ENCODE measurements at places on chromosomes 4 and X.

DNA sequence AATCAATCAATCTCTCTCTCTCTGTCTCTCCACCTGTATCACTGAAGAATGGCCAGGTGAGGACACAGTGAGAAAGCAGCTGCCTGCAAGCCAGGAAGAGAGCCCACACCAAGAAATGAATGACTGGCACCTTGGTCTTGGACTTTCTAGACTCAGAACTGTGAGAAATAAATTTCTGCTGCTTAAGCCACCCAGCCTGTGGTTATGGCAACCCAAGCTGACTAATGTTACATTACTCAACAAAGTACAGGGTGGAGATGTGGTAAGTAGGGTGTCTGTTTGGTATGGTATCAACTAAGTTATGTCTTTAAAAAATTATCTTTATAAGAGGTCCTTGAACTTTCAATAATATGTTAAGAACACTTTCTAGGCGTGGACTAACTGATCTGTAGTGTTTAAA lies 159.3 kb downstream of the EPHA5 start:
- DNase-seq, result no peak

GRCh38 chrX:23387550-23388184 lies 53.0 kb downstream of the PTCHD1 start:
- no peak for DNase-seq

- no peak for DNase-seq
Measured at GRCh38 chrX:98931216-98931615, 1478.9 kb downstream of the PCDH19 start.

GRCh38 chr4:142443469-142443868 lies 402.6 kb downstream of the INPP4B start:
- no peak for DNase-seq

DNA sequence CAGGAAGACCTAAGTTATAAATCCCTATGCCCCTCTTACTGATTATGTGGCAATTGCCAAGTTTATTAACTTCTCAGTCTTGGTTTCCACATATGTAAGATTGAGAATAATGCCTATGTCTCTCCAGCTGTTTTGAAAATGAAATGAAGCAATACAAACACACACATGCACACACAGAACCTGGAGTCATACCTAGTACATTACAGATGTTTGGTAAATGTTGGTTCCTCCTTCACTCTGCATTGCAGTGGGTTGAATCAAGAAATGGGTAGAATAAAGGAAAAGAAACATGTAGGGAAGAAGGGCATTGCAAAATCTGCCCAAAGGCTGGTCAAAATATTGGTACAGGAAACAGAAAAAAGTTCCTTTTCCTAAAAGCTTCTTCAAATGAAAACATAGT lies 309.9 kb upstream of the EMCN start:
- DNase-seq, result no peak

- no peak for DNase-seq
Measured at GRCh38 chrX:2784026-2784425, 32.2 kb downstream of the XG start.

GRCh38 chr4:158722291-158722916 lies 792 bp downstream of the PPID start:
- DNase-seq, result no peak

DNA sequence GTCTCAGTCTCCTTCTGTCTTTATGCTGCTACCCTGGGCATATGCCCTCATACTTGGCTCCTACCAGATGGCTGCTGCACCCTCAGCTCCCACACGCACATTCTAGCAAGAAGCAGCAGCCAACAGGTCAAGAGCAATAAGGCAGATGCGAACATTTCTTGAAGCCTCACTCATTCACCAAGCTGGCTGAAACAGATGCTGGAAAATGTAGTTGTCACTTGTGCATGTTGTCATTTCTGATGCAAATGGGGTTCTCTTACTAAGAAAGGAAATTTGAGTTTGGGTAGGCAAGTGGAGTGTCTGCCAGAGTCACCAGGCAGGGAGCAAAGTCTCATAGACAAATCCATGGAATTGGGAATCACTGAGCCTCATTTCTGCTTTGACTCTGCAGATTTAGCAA lies 57.4 kb upstream of the SORBS2 start:
- DNase-seq, result no peak

GRCh38 chr4:2786152-2786671 lies 6.7 kb upstream of the SH3BP2 start:
- DNase-seq, result peak; percentile 51

GRCh38 chr4:113790478-113790877 lies 28.9 kb upstream of the CAMK2D start:
- no peak for DNase-seq

DNA sequence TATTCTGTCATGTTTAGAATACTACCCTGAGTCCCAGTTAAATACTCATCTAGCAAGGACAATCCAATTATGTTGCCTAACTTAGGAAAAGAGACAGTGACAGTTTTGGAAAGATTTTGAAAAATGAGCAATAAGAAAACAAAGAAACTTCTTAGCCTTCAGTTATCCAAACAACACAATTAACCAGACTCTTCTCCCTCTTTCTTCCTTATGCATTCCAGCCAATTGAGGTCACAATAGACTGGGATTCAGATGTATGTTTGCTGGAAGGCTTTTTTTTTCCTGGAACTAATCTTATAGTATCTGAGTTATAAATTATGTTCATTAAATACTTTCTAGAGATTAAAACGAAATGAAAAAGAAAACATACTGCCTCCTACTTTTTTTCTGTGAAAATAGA lies 109.6 kb downstream of the GUCY2F start:
- DNase-seq, result no peak

- DNase-seq, result peak; percentile 25
Measured at GRCh38 chr4:142846108-142846728, at the start of gene INPP4B. Gene INPP4B, minus strand, starts transcription at chr4:142846301.

DNA sequence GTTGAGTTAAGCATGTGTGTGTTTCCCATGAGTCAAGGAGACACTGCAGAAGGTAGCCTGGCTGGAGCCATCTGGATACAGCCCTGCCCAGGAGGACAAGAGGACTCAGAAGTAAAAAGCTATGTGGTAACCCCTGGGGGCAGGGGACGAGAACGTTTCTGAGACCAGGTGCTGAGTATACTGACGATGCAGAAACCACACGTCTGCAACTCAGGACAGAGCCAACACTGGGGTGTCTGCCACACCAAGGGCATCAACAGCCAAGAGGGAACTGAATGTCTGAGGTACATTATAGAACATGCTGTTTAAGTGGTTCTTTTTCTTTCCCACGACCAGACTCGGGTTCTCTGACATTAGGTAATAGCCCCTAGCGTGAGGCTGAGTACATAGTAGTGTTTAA lies 94.1 kb upstream of the GPR34 start:
- DNase-seq, result no peak

DNA sequence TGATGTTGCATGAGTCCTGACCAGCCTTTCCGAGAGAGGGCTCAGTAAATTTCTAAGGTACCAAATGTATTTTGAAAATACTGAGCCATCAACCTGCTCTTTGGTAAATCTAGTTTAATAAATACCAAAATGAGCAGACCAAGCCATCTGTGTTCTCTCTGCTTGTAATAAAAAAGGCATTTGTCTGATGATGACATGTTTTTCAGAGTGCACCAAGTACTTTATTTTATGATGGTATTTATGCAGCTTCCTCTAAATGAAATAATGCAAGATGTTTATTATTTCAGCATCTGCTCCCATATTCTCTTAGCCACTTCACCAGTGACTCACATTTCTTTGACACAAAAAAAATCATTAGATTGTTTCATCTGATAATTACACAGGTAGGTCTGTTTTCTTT lies 700.5 kb downstream of the TRIML1 start:
- no peak for DNase-seq

DNA sequence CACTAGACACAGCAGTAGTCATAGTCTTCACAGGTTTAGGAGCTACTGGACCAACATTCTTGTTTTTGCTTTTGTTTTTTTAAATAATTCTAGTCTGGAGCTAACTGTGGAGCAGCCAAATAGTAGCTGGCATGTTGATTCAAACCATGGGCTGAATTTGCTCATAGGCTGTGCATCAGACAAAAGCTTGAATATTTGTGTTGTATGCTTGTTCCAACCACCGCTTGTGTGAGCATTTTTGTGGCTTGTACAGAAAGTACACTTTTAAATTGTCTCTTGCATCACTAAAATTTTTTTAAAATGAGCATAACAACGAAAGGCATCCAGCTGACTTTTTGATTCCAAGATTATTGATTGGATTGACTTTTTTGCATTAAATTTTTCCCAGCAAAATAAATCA lies 39.6 kb downstream of the CCNI start:
- no peak for DNase-seq

DNA sequence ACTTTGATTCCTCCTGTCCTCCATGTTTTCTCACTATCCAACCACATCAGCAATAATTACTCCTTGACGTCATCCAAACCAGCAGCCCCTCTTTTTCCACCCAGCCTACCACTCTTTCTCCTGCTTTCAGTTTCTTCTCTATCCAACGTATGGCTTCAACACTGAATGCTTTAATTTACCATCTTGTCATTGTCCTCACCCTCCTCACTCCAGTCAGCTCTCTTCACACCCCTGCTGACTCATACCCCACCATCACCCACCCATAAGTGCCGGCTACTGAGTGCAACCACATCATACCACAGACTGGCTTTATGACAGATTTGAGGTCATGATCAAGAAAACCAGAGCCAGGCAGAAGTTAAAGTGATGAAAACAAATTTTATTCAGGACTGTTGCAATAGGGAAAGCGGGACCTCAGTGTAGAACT lies 9.8 kb upstream of the ANXA5 start:
- no peak for DNase-seq

DNA sequence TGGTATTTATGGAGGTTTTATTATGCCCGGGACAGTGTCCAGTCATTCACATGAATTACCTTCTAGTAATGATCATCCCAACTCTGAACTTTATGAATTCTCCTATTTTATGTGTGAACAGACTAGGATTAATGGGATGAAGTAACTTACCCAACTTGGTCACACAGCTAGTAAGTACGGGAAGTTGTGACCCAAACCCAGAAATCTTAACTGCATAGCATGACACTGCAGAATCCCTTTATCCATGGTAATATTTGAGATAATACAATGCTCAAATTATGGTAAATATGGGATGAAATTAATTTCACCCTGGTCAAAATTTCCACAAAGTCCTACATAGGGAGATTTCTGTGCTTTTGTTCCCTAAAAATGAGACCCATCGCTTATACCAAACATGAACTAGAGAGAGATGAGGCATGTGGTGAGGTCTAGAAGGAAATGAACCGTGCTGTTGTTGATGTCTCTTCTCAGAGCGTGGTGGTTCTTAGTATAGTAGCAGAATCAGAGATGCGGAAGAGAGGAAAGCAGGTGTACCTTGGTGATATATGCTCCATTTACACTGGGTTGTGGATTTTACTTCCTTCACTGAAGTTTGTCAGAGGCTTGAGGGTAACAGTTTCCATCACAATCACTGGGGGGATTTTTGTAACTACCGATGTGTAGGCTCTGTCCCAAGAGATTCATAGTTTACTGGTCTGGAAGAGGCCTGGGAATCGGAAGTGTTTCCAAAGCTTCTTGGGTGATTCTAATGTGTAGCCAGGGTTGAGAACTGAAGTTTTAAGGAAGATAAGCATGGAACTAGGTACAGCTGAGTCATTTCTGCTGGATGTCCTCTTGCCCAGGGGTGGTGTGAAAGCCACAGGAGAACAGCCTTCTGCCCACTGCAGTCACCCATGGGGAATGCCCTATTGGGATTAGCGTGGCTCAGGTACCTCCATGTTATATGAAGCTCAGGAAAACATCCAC lies 30.2 kb upstream of the FAM9C start:
- no peak for DNase-seq

DNA sequence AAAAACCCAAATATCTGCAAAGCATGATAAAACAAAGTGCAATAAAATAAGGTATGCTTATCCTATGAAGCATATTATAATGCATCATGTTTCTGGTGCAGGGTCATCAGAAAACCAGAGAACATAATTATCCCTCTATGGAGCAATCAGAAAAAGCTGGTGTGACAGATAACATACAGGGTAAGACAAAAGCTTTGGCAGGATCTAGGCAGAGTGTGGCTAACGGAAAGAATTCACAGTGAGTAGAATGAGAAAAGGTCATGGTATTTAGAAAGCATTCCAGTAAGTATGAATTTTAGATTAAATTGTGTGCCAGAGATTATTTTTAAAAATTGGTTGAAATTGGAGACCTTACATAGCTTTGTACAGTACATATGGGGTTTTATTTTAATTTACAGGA lies 29.0 kb upstream of the UGT2B4 start:
- no peak for DNase-seq

GRCh38 chr4:7017446-7018048 lies 25.6 kb upstream of the TADA2B start:
- DNase-seq, result no peak

DNA sequence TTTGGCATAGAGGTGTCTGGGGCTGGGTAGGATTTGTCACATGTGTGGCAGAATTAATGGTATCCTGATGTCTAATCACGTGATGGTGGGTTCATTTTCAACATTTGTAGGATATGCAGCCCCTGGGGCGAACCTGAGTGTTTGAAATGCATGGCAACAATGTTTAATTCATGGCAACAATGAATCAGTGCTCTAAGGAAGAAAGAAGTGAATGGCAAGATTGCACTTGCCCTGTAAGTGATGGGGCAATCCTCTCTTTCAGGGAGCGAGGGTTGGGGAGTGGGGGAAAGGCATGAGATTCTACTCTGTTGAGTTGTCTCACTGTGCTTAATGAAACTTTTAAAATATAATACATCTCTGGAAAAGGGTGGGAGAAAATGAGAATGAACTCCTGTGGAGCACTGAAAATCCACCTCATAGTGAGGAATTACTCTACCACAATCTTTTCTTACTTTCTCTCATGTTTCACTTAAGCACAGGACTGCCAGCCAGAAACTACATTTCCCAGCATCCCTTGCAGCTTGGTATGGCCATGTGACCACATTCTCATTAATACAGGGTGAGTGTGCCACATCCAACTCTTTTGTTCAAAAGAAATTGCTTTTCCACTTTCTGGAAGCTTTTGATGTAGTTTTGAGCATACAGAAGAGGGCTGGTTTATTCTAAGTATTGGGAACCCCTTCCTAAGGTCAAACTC lies 64.0 kb upstream of the PGM2 start:
- DNase-seq, result no peak

DNA sequence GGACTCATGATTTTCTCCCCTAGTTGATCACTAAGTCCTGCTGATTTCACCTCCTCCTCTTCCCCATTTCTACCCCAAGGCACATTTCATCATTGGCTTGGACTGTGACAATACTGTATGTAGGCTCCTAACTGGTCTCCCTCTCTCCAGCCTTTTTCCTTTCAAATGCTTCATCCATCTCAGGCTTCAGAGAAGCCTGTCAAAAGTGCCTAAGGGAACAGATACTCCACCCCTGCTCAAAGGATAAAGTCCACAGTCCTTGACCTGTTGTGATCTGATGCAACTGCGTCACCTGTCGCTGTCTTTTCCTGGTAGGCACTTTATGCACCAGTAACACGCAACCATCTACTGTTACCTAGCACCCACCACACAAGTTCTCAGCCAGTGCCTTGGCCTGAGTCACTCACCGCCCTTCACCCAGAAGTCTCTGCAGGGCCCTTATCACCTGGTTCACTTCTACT lies 12.8 kb downstream of the SCARB2 start:
- DNase-seq, result no peak

DNA sequence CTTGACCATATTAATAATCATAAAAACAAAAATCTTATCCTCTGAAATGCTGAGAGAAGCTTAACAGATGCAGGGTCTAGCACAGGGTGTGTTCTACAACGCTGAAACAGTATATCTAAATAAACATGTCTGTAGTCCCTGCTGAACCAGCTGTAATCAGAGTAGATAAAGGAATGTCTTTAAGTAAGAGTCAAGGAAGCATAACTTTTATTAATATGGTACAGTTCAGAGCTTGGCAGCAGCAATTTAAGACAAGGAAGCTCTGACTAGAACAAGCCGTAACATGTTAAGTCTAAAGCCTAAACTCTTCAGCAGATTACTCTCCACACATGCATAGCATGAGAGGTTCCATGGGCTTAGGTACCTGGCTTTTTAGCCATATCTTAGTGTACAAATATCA lies 36.1 kb downstream of the NFKB1 start:
- no peak for DNase-seq

Data from T-helper 17 cell (primary cell).